Muscle of back (tissue), 13 donors: ENCODE measurements at places on chromosomes 4 and X. TPM values are rescaled to one million over a fixed set of nuclear protein-coding genes. Genes with fewer than 3 reads are reported as not detected.

DNA sequence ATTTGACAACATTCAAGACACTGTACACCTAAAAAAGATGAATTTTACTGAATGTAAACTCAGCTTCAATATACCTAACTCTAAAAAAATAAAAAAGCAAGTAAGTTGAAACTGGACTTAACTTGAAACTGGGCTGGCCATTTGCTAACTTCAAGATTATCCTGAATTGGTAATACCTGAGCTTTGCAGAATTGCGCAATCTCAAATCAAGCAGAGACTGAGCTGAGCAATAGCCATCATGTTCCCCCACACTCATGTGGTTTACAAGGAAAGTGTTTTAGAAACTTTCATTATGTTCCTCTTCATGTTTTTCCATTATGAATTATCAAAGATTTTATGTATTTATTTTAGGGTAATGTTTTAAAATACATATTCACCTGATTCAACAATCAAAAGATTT is 38.7 kb downstream of the ANXA5 start:
- DNase-seq = no peak

GRCh38 chr4:136012220-136012619 is 1520.1 kb downstream of the PCDH18 start:
- DNase-seq = no peak

- DNase-seq = peak; percentile 11
Measured at GRCh38 chr4:176927664-176928063, 134.9 kb upstream of the VEGFC start.

Gene PAGE2B
- not detected for polyA plus RNA-seq

DNA sequence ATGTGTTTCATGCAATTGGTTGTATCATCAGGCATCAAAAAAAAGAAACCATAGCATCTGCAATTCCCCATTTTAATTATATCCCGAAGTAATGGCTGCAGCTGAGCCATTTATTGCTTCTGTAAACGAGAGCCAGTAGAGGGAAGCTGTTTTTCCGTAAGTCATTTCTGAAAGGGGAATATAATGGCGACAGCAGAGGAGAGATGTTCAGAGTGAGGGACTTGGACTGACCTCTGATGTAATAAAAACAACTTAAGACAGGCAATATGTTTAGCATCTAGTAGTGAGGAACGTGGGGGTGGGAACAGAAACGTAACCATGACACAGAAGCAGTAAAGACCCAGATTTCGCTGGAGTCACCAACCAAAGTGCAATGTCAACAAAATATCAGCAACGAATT is 31.5 kb upstream of the NAA11 start:
- DNase-seq = no peak

DNA sequence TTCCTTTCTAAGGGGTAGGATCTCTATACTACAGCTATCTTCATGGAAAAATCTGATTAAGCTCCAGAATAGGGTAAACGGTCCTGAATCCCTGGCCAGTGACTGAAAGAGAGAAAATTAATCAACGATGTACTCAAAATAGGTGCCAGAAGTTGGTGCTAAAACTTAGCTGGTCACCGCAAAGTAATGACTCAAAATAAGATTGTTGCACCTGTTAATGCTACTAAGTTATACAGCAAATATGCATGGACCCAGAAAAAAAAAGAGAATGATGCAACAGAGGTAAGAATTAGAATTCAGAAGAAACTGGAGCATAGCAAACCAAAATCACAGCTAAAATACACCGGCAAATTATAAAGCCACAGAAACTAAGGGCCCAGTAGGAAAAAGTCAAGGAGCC is 239.7 kb upstream of the FAM241A start:
- no peak for DNase-seq

DNA sequence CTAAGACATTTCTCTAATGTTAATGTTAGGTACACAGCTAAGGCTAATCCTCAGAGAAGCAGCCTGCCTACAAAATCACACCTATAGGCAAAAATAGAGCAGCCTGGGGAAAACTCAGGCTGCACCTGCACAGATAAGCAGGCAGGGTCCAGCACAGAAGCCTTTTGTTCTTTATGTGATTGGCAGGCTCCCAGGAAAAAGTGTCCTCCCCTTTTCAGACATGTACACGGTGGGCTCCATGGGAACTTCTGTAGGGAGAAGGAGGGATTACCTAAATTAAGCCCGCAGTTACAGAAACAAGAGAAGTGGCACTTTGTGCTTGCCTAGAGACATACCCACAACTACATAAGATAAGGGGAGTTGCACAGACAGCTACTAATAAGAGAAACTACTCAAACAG is 4.0 kb upstream of the HSPA4L start:
- DNase-seq = no peak

DNA sequence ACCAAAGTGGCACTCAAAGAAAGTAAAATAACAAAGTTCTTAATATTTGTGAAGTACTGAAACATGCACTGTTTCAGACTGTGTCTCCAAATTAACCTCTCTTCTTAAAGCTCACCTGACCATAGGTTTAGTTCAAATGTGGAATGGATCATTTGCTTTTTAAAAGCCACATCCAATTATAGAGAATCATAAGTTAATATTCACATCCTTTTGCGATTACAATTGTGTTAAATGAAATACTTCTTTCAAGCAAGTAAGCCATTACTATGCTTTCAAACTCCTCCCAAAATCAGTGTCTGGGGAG is 95.3 kb upstream of the PTPN13 start:
- DNase-seq = no peak

- no peak for DNase-seq
Measured at GRCh38 chr4:128737098-128737513, 72.4 kb upstream of the JADE1 start.

DNA sequence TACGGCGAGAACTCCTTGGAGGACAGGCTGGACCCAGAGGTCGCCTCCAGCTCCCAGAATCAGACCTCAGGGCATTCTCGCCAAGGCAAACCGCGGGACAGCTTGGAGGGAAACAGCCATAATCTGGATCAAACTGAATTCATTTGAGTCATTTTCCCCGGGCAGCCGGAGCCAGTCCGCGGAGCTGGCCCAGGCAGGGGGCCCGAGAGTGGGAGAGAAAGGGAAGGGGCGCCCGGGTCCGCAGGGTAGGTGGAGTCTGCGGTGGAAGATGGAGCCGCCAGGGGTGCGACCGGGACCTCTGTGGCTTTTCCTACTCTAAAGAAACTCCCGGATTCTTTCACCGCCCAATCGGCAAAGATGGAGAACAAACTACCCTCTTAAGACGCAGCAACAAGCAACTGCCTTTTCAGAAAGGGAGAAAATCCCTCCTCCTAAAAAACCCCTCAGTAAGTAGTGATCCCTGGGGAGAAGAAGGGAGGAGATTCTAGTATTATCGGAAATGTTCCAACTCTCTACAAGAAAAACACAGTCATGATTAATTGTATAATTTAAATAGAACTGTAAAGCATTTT is 5.2 kb downstream of the NKX3-2 start:
- no peak for DNase-seq

Gene REELD1
- not detected for polyA plus RNA-seq

Gene APLN
- polyA plus RNA-seq = 13.7 TPM

DNA sequence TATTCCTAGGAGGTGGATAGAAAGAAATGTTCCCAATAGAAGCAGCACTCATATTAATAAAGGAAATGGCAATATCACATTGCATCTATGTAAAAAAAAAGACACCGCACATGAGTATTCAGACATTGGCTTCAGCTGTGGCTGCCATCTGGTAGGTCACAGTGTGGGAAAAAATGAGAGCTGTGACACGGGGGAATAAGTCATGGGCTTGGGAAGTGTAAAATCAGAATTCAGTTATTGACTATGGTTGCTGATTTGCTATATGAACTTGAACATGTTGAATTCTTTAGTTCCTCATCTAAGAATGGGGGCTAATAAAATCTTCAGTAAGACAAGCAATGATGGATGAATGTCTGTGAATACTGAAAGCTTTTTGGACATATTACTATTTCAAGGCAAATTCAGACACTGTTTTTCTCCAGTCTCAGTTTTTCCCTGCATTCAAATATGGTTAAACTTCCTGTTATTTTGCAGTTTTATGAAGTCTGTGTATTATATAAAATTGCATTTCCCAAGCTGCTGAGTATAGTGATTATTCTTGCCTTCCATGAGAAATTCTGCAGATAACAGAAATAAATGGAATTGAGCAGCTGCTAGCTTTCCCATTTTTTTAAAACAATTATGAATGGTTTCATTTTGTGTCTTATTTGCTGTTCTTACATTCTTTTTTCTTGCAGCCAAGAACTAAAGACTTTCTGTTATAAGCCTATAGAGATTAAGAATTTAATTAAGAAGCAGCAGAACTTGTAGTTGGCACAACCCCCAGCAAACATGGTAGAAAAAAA is 221.0 kb downstream of the ANKRD50 start:
- peak; percentile 77 for DNase-seq

Gene TRAM1L1
- polyA plus RNA-seq = 5.7 TPM

GRCh38 chrX:2220296-2220695 is 280.5 kb downstream of the DHRSX start:
- DNase-seq = no peak

DNA sequence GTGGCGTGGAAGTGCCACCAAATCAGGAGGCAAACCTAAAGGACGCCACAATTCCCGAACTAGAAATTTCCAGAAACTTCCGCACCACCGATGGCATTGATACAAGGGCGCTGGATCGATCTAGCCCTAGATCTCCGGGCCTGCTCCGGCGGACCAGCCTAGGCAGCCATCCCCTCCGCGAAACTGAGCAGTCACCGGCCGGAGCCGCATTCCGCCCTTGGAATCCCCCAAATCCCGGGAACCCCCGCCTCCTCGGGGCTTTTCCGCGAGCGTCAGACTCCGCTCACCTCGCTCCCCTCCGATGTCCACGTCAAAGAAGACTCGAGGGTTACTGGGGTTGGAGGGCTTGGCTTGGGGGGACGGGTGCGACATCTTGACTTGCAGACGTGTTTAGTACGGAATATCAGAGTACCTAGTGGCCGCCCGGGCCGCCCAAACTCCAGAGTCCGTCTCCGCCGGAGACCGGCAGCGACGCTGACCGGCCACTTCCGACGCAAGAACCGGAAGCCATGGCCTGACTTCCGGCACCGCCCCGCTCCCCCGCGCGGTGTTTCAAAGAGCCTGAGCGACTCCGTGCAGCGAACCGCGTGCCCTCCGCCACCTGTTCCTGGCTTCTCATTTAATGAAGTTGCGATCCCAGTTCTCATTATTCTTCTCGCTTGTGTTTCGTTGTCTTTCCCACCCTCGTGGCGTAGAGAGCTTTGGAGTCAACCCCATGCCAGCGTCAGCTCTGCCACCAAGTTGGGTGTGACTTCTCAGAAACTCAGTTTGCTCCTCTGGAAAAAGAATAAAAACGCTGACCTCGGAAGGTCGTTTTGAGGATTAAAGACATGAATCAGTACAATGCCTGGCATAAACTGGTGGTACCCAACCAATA is at the start of gene PPID:
PPID (minus strand) TSS at position 480 of the 877 bp plus-strand sequence; CDS start at position 372, 108 bp downstream.
- DNase-seq = peak; percentile 74

DNA sequence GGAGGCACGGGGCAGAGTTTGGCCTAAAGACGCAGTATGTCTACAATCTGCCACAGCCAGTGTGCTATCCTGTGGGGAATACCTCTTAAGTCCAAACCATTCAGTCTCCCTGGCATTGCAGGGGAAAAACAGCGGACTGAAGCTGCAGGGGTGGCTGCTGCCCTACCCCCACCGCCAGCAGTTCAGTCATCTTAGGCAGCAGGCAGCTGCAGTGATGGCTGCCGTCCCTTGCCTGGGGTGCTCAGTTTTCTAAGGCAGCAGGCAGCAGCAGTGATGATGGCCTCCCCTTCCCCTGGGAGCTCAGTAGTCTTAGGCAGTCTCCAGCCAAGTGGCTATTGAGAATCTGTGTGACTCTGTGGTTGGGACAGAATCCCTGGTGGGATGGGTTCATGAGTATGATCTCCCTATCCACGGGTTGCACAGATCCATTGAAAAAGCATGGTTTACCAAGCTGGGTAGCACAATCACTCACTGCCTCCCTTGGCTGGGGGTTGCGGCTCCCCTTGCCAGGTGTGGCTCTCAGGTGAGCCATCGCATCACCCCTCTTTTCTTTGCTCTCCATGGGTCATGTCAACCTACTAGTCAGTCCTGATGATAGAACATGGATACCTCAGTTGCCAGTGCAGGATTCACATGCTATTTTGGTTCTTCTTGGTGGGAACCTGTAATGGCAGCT is 48.9 kb upstream of the GRID2 start:
- DNase-seq = no peak

DNA sequence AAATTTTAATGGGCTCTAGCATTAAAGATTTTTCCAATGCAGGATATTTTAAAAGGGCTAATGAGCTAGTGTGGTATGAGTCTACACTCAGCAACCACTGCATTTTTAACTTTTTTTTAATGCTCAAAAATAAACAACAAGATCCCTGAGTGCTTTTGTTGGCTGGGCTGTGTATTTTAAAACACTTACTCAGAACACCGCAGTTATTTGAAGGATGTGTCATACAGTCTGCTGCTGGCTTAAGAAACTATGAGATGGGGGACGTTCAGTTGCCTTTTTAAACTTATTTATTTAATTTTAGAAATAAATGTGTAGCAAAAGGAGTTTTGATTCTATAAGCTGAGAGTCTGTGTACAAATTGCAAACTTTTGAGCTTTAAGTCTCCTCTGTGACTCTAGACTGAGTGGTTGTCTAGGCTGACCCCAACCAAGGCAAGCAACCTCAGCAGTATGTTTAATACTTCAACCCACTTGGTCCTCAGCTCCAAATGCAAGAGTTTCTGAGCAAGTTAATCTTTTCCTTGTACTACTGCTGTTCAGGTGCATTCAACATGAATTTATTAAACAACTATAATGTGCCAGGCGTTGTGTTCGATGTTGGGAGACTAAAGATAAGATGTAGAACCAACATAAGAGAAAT is 278.6 kb upstream of the DIPK2B start:
- peak; percentile 81 for DNase-seq

DNA sequence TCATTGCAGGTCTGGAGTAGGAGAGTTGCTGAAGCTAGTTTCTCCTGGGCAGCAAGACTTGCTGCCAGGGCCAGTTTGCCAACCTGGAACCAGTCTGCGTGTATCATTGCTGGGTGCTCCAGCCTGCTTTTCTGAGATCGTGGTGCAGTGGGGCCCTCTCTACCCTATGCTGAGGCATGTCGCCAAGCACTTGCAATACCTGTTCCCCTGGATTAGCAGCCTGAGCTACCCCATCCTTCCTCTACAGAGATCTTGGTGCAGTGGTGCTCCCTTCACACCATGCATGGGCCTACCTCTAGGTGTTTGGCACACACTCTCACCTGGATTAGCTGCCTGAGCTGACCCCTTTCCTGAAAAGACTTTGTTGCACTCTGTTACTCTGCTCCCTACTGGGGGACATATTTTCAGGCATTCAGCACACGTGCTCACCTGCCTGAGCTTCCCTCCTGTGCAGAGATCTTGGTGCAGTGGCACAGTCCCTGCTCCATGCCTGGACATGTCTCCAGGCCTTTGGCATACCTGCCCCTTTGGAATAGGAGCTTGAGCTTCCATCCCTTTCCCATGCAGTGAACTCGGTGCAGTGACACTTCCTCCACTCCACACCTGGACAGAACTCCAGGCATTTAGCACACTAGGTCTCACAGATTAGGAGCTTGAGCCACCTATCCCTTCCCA is 133.7 kb upstream of the CXCL13 start:
- no peak for DNase-seq

GRCh38 chrX:143002206-143002605 is 23.5 kb upstream of the SPANXN4 start:
- no peak for DNase-seq

- DNase-seq = peak; percentile 38
Measured at GRCh38 chrX:46627711-46628419, 54.3 kb downstream of the CHST7 start.

Gene ZNF330
- 38.2 TPM for polyA plus RNA-seq

GRCh38 chr4:39706334-39706733 is 8.4 kb downstream of the UBE2K start:
- DNase-seq = peak; percentile 49

Gene GAGE13
- not detected for polyA plus RNA-seq

GRCh38 chr4:110484767-110485166 is 8.8 kb downstream of the ENPEP start:
- DNase-seq = peak; percentile 89

Gene IL3RA
- polyA plus RNA-seq = 14.3 TPM

- peak; percentile 92 for DNase-seq
Measured at GRCh38 chr4:72568959-72569718, at the start of gene ADAMTS3. Gene ADAMTS3 (minus strand): TSS chr4:72569221. CDS start chr4:72568762, 459 bp downstream.
